ENCODE measurements at places on chromosomes 5 and 9. TPM values are rescaled to one million over a fixed set of nuclear protein-coding genes. Genes with fewer than 3 reads are reported as not detected.

IFNA21 gene
- not detected for total RNA-seq

TMEM171 gene
- total RNA-seq: not detected

DNAI1 gene
- total RNA-seq: not detected

HAUS6 gene
- 10.4 TPM for total RNA-seq

CLIC3 gene
- 3.4 TPM for total RNA-seq

- DNase-seq: no peak
Observed at GRCh38 chr5:24606971-24607370, 37.8 kb downstream of the CDH10 start.

DNA sequence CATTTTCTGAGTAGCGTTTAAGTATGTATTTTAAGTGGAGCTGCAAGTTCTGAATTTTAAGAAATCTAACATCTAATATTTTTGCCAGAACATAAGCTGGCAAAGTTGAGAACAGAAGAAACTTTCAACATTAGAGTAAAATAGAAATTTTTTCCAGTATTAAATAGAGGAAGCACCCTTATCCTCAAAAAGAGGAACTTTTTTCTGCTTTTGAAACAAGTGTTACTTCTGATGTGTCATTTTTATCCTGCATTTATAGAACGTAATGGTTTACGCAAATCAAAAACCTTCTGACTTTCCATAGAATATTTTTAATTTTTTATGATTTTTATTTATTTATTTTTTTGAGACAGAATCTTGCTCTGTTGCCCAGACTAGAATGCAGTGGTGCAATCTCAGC is 21.8 kb downstream of the ZBED3 start:
- no peak for DNase-seq

- no peak for DNase-seq
Observed at GRCh38 chr5:172521338-172521932, 67.1 kb upstream of the SH3PXD2B start.

- DNase-seq: no peak
Observed at GRCh38 chr9:118100529-118101419, 396.6 kb downstream of the TLR4 start.

DNA sequence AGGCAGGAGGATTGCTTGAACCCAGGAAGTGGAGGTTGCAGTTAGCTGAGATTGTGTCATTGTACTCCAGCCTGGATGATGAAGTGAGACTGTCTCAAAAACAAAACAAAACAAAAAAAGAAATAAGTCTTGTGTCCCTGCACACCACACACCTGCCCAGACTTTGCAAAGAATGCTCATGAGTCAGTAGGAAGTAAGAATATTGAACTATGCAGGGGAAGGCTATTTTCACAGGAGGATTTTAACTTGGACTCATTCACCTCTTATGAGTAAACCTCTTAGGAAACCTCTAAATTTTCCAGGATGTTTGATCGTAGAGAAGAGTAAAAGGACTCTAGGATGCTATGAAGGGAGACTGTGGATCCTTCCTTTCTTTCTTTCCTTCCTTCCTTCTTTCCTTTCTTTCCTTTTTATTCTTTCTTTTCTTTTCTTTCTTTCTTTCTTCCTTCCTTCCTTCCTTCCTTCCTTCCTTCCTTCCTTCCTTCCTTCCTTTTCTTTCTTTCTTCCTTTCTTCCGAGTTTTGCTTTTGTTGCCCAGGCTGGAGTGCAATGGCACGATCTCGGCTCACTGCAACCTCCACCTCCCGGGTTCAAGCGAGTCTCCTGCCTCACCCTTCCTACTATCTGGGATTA is 96.7 kb upstream of the CLINT1 start:
- DNase-seq: no peak

DNA sequence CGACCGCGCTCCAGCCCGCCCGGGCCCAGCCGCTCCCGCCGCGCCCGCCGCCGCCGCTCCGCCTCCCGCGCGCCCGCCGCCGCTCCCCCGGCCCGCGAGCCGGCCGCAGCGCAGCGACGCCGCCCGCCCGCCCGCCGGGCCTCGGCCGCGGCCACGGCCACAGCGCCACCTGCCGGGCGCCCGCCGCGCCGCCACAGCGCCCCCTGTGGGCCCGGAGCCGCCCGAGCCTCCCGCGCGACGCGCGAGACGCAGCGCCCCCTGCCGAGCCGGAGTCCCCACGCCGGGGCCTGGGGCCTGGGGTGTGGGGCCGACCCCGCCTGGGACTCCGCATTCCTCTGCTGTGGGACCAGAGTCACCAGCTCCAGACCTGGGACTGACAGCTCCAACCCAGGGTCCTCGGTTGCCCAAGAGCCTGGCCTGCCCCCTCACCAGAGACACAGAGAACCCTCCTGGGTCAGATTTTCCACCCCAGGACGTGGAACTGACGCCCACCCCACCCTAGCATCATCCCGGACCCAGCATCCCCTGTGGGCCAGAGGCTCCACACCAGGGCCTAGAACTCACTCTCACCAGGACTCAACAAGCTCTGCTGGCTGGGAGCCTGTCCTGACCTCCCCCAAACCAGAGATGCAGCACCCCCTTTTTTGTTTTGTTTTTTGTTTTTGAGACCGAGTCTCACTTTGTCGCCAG is at the start of gene RAPGEF1:
Gene RAPGEF1 (minus strand): TSS at position 118 of the 690 bp plus-strand sequence. CDS start 246 bp downstream, outside the sequence.
- peak; percentile 83 for DNase-seq

DNA sequence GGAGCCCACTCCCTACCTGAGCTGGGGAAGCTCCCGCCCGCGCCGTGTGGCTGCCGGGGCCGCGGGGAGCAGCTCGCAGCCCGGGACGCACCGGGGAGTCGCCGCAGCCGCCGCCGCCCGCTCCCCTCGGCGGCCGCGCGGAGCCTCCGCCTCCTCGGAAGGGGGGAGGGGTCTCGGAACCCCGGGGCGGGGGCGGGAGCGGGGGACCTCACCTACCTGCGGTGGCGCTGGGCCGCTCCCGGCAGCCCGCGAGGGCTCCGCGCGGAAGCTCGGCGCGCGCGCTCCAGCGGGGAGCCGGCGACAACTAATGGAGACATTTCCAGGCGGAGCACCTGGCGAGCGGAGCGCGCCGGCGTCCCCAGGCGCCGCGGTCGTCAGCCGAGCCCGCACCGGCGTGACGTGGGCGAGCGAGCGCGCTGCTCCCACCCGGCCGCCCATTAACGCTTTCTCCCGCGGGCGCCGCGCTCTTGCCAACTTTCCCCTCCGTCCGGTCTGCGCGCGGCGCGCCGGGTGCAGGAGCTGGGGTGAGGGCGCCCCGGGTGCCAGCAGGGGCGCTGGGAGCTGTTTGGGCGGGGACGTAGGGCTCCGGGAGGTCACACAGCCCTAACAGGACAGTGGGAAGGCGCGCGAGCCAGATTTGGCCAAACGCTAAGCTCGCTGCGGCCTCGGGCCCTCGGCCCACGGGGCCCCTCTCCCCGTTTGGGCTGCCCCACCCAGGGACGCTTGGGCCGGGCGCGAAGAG is 4.3 kb upstream of the IRX4 start:
- peak; percentile 39 for DNase-seq

DNA sequence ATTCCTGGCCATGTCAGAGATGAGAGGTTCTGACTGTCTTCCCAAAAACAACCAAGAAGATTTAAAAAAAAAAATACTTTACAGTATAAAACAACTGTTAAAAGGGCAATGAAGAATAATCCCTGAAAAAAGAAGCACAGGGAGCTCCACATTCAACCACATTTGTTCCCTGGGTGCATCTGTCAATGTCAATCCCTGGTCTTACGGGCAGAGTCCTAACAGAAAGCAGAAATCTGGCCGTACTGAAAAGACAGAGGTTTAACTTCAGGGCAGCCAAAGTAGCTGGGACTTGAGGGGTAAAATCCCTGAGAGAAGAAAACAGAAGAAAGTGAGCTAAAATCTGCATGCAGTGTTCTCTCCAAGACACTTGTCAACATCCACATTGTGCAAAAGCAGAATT is 76.6 kb downstream of the RICTOR start:
- DNase-seq: no peak

Measured in heart right ventricle (tissue), 16 donors.